ENCODE measurements at places on chromosomes 11 and 22.

- DNase-seq: no peak
Measured at GRCh38 chr11:32420937-32421901, 14.1 kb downstream of the WT1 start.

- no peak for DNase-seq
Measured at GRCh38 chr22:26362471-26362870, 66.6 kb upstream of the ASPHD2 start.

DNA sequence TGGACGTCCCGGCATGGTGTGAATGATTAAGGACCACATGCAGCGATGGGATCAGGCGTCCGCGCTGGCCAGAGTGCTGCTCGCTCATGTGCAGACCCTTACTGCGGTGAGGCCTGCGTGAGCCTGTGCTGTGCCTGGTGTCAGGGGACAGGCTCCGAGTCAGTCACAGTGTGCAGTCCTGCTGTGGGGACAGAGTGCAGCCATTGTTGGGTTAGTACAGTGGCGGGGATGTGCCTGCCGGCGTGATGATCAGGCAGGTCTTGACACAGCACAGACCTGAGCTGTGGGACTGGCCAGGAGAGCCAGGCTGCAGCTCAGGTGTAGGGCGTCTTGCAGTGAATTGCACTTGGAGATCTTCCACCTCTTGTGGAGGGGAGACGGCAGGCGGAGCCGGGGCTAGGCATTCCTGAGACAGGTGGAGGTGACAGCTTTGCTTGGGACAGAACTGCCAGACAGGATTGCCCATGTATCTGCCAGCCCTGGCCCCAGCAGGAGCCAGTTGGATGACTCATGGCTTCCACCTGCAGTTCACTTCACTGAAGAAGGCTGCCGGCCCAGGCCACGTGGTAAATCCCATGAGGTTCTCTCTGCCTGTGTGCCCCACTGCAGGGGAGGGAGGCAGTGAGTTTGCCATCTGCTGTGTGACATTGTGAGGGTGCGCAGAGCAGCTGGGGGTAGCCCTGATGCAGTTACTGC is 17.3 kb downstream of the TRMU start:
- no peak for DNase-seq

DNA sequence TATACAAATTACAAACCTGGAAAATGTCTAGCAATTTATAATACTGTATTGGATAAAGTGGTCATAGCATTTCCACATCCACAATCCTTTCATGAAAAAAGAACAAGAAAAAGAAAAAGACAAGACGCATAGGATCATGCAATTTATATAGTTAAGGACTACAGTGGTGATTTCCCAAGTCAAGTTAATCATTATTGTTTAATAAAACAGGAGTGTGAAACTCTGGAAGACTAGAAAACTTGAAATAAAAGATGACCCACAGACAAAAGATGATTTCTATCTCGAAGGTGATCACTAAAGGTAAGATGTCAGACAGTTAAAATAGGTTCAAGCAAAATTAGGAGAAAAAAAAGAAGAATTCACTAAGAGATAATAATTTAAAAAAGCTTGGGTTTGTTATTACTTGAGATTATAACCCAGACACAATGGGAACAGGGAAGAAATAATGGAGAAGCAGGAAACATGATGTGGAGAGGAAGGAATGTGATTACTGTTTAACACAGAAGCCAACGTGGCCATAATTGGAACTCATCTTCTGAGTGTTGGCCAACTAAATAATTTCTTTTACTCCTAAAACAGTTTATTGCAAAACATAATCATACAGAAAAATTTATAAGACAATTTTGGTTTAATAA is 441.2 kb upstream of the ANO3 start:
- DNase-seq: no peak

DNA sequence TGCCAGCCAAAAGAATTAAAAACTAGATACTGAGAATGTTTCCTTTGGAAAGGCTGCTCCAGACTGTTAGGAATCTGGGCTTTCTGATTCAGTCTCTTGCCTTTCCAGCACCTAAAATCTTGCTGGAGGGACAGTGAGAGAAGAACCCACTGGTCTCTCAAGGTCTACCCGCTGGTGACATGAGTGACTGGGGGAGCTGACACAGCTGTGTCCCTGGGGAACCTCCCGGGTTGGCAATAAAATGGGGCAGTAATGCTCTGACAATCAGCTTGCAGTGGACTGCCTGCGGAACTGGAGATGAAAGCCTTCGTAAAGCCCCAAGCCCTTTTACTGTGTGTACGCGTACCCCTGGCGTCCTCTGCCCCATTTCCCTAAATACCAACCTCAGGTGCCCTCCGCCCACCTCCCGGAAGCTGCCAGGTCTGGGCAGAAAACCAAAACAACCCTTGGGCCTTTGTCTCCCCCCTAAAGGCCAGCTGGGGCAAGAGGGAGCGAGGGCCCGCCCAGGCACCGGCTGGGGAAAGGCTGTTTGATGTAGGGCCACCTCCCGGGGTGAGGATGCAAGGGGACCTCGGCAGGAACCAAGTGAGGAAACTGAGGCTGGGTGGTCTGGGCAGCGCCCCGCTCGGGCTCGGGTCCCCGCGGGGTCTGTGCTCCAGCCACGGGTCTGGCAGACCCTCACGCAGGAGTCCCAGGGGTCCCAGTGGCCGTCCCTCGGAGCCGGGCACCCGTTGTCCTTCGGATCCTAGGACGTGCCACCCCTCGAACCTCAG is 741 bp downstream of the CARS1 start:
- no peak for DNase-seq

DNA sequence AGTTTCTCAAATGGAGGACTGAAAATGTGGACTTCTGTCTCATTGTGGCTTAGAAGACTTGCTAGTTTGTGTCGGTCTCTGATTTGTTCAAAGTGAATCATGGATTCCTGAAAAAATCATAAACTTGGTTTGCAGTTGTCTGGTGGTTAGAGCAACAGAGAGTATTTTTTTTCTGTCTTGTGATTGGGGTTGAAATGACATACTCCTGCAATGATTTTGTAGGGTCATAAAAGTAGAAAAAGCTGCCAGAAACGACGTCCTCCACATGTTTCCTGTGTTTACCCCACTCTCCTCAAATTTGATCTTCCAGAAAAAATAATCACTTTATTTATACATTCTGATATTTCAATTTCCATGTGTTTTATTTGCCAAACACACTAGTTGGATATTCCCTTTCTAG is 219.2 kb upstream of the PGR start:
- DNase-seq: no peak

DNA sequence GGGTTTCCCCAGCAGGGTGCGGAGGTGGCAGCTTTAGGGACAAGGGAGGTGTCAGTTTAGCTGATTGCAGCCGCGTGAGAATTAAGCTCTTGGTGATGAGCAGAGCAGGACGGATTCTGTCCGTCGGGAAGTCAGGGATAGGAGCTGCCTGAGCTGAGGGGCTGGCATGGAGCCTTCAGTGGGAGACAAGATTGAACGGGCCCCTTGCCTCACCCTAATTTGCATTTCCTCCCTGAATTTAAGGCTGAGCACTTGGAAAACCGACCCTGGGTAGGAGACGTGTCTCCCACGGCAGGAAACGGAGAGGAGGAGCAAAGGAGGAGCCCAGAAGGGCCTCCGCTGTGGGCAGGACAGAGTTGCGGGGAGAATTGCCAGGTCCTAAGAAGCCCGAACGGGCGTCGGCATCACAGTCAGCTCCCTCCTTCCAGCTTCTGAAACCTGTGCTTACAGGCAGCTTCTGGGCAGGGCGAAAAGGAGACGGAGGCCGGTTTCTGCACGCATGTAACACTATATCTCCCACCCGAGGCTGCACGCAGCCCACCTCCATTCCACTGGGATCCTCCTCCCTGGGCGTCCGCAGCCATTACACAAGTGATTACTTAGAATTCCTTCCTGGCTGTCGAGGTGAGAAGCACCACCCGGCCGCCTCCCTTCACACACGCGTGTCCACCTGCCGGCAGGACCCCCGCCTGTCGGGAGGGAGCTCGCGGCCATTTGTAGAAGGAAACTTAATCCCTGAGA is 345.8 kb downstream of the BRD1 start:
- no peak for DNase-seq

DNA sequence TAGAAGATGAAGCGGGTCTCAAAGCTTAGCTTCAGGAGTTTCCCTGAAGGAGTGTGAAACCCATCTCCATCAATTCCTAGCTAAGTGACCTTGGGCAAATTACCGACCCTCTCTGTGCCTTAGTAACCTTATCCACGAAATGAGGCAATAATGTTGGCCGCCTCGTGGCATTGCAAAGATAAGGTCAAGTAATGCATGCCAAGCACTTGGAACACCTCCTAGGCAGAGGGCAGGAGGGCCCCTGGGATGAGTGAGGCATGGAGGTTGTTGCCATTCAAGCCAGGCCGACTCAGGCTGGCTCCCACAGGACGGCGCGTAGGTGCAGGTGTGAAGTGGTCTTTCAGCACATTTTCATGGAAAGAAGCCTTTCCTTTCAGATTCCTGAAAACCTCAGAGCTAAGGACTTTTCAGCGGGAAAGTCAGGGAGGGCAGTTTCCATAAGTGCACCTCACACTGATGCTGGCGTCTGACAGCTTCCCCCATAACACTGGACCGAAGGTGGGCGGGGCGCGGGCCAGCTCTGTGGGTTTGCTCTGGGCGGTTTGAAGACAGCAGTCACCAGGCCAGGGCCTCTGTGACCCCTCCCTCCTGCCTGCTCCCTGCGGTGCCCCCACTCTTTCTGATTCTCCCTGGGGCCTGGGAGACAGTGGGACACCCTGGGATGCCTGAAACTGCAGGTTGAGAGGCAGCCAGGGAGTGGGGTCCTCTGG is 25.2 kb downstream of the RPS6KA4 start:
- DNase-seq: no peak

GRCh38 chr11:104127828-104128227 is 36.1 kb downstream of the PDGFD start:
- no peak for DNase-seq

DNA sequence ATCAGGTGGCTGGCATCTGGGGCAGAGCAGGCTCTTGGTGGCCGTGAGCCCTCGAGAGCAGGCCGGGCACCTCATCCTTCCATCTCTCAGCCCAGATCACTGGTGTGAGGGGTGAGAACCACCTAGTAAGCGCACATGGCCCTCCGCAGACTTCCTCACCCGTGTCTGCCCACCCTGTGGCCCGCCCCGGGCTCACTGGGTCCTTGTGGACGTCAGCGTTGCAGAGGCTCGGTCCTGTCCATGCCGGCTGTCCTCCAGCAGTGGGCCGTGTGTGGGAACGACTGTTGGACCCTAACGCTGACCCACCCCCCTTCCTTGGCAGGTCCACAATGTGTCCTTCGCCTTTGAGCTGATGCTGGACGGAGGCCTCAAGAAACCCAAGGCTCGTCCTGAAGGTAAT is 17.2 kb upstream of the PARVG start:
- no peak for DNase-seq

GRCh38 chr22:25100948-25101347 is 98.7 kb upstream of the CRYBB3 start:
- DNase-seq: no peak

- no peak for DNase-seq
Measured at GRCh38 chr11:45042560-45042959, 91.9 kb upstream of the TP53I11 start.

GRCh38 chr11:119373921-119374631 is 7.4 kb downstream of the USP2 start:
- peak; percentile 47 for DNase-seq

DNA sequence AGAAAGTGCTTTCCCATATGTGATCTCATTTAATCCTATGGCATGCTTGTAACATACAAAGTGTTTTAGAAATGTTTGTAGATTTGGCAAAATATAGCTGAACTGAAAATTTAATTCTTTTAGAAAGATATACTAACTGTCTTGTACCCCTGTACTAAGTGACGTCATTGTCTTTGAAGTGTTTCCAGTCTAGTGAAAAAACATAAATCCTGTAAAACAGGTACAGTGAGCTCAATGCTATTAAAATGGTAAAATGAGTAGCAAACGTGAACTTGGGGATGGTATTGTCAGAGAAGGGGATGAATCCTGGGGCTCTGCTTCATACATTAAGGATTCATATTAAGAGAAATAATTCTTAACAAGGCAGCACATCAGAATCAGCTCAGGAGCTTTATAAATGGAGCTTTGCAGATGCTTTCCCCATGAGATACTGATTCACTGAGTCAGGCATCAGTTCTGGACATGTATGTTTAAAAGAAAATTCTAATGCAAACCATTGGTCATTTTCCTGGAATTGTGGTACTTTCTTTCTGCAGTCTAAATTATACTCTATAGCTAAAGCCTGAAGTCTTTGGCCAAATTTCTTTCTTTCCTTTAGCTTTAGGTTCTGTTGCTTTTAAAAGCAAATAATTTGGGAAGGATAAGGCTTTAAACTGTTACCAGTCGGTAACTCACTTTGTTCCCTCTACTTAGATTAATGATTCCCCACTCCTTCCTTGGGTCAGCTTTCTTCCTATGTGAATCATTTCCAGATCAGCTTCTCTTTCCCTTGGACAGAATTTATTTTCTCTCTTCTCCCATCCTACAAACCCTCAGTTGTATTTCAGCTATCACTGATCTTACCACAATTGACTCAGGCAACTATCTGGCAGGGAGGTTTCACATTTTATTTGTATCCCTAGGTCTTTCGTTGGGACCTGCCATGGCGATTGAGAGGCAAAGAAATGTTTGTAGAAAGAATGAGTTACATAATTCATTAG is 57.5 kb upstream of the DDI1 start:
- DNase-seq: no peak

DNA sequence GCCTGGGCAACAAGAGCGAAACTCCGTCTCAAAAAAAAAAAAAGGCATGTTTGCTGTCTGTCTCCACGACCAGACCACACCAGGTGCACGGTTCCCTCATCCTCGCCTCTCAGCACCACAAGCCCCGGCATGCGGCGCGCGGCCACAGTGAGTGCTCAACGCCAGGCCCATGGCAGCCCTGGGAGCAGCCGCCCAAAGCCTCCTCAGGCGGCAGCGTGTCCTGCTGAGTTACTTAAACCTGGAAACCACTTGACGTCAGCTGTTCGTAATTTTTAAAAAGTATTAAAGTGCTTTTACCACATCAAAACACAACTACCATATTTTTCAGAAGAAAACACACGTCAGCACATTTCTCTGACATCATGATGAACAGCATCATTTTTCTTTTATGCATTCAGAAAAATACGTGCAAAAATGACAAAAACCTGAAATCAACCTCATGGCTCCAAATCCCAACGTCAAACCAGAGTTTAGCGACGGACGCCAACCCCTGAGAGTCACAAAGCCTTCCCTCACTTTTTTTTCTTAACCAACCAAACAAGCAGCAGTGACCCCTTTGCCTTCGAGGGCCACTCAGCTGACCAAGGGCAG is 2.1 kb downstream of the DEAF1 start:
- no peak for DNase-seq

DNA sequence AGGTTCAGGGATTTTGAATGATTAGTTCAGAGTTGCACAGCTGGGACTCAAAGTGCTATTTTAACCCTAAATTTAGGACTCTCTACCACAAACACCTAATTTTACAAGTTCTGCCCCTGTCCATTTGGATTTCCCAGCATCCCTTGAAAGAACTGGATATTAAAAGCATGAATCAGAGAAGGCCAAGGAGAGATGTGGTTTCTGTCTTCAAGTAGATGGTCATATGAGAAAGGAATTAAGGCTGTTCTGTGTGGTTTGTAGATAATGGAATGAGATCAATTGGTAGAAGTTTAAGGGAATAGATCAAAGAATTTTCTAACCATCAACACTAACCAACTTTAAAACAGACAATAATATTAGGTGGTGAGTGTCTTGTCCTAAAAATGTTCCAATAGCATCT is 106.4 kb upstream of the TENM4 start:
- no peak for DNase-seq

- DNase-seq: no peak
Measured at GRCh38 chr11:75155570-75156422, 4.9 kb downstream of the SLCO2B1 start.
